ENCODE measurements at places on chromosomes 7 and 10.
A peak's percentile ranks its signal among the peaks of the same experiment; 100 is the strongest.

- DNase-seq = no peak
These were observed 28.0 kb downstream of the DNAJC1 start for GRCh38 chr10:21975378-21975990.

DNA sequence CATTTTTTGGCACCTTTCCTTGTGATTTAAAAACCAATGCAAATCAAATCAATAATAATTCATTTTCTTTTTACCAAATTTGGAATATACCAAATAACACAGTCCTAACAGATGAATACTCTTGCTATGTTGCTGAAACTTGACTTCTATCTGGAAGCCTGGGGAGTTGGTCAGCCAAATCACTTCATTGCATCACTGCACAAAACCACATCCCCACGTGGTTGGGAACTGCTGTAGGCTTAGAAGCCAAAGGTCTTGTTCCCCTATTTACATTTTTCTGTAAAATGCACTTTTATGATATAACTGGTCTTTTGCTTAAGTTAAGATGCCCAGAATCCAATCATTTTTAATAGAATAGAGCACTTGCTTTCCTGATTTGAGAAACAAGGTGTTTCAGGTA is 15.2 kb downstream of the GPR85 start:
- DNase-seq = no peak

- no peak for DNase-seq
These were observed 450.9 kb upstream of the CNTNAP2 start for GRCh38 chr7:145665499-145666258.

DNA sequence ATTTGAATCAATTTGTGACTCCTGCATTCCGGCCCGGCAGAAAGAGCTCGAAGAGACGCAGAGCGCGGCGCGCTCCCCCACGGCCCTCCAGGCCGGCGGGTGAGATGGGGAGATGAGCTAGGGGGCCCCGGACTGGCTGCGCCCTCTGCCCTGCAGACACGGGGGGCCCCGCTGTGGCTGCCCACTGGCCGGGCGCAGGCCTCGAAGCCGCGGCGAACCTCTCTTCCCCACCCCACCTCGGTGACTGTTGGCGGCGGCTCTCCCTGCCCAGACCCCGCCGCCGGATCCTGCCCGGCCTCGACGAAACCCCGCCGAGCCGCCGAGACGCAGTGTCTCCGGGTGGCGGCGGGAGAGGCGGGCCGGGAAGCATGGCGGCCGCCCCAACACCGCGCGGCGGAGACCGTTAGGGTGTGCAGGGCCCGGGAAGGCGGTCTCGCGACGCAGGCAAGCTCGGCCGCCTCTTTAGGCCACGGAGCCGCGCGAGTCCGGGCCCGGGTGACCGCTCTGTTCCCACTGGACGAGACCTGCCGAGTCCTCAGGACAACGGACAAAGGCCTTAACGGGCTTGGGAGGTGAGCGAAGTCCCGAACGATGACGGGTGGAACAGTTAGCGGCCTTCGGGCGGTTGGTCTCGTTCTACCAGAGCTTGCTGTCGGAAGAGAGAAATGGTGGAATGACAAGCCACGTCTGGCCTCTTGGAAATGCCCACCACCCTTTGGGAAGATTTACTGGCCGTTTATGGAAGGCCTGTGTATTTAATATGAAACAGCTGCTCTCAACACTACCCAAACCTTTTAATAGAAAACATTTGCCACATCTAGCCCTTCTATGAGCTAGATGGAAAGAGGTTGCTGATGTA is 24.3 kb downstream of the NUP42 start:
- no peak for DNase-seq

- DNase-seq = no peak
These were observed 100.2 kb downstream of the LRMDA start for GRCh38 chr10:75531571-75532031.

GRCh38 chr10:95423164-95424005 is 132.6 kb upstream of the PDLIM1 start:
- DNase-seq = no peak

DNA sequence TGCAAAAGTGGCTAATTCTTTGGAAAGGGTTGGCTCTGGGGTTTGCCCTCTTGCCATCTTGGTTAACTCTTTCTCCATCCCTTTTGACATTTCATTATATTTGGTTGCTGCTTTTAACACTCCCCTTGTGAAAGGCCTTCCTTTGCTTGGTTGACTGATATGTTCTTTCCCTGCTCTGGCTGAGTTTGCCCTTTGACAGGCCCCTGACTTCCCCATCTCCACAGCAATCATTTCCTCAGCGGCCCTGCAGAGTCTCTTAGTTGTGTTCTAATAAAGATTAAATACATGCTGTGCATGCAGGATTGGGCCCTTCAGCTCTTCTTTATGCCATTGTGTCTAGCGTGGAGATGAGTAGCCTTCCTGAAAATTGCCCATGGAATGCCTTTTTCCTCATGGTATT is 84.5 kb upstream of the CSTF2T start:
- no peak for DNase-seq

GRCh38 chr10:7942316-7942715 is 112.2 kb upstream of the GATA3 start:
- DNase-seq = no peak

DNA sequence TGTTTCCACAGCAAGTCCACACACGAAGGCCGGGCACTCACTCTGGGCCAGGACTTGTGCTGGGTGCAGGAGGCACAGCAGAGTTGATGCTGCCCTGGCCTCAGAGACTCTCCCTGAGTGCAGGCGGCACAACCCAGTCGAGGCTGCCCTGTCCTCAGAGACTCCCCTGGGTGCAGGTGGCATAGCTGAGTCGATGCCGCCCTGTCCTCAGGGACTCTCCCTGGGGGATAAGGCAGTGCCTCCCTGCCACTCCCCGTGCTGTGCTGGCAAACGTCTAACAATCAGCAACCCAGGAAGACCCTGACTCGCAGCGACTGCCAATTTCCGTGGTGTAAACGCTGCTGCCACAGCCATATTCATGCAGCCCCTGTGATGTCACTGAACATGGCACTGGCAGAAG is 93.1 kb downstream of the PDGFA start:
- no peak for DNase-seq

DNA sequence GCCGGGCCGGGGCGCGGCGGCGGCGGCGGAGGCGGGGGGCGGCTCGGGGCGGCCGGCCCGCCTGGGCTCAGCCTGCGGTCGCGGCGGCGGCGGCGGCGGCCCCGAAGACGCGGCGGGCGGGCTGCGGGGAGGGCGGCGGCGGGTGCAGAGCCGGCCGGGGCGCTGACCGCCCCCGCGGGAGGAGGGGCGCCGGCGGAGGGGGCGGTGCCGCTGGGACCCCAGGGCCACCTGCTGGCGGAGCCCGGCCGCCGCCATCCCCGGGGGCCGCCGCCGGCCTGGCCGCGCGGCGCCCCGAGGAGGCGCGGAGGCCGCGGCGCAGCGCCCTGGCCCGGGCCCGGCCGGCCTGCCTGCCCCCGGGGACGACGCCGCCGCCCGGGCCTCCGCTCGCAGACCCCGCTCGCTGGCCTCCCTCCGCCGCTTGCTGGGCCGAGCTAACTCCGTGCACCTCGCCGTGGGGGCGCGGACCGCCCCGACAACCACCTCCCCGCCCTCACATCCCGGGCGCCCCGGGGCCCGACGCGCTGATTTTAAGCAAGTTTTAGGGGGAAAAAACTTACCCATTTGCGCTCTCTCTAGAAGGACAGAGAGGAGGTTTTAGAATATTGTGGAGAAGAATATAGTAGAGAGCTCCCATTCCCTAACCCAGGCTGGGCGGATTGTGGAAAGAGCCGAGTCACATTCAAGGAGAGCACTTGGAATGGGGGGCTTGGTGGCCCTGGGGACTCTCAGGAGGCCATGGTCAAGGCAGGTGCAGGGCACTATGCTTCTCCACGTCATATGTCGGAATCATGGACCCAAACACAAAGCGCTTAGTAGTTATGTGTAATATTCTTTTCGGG is at the start of gene BEND7:
TSS of gene BEND7 (minus strand) at position 140 of the 839 bp plus-strand sequence. CDS start 481 bp downstream, outside the sequence.
- DNase-seq = no peak

DNA sequence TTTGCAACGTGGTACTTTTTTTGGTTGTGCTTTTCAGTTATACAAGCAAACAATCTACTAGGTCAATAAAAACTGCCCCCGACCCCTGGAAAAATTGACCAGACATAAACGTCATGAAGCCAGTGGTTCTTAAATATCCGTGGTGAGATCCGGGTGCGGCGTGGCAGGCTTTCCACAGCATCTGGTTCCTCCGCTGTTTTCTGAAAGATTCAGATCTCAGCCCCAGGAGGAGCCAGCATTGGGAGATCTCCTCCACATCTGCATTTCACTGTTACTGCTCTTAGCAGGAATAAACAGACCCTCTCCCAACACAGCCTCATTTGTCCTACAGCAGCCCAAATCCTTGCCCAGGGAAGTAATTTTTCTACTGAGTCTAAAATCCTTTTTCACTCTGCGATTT is 664.3 kb upstream of the FOXK1 start:
- no peak for DNase-seq

DNA sequence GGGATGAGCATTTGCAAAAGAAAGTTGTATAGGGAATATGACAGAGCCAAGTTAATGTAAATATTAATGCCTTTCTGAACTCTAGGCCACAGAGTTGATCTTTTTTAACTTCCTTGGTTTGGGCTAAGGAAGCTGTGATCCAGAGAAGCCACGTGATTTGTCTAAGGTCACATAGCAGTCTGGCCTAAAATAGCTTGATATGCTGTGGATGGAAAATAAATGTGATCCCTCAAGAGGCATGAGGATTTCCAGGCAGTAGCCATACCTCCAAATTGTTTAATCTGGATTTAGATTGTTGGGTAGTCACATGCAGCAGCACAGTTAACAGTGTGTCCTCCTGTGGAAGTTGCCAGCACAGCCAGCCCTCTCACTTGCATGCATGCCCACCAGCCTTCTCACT is 165.7 kb upstream of the LANCL2 start:
- no peak for DNase-seq

- DNase-seq = no peak
These were observed 17.5 kb downstream of the PRF1 start for GRCh38 chr10:70584909-70585544.

DNA sequence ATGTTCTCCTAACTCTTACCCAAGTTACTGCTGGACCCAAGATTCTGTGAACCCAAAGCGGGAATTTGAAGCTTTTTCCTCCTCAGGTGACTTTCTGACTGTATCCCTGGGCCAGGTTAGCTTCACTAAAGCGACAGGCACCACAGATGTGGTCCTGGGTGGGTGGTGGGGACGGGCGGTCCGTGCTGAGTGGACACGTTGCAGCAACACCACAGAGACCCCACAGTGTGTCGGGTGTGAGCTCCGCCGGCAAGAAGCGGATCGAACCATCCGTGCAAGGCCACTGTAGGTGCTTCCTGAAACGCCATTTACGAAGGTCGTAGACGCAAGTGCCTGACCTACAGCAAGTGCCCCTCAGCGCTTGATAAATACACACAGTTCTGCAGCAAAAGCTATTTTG is 325.9 kb downstream of the ADARB2 start:
- DNase-seq = no peak

GRCh38 chr10:4498711-4499251 is 327.2 kb upstream of the AKR1E2 start:
- peak; percentile 86 for DNase-seq

DNA sequence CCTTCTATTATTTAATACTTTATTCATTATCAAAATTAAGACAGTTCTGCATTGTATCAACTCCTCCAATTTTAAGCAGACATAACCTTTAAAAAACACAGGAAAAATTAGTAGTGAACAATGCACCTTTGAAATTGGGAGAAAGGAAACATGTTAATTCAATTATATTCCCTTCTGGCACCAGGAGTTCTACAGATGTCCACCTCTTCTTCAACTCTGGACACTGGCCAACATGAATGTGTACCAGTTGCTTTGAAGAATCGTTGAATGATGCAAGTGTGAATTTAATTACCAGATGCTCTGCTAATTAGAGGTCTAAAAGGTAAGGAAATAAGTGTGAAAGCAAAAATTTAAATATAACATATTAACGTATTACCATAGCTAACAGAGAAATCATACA is 206.7 kb upstream of the IGFBP3 start:
- DNase-seq = no peak

DNA sequence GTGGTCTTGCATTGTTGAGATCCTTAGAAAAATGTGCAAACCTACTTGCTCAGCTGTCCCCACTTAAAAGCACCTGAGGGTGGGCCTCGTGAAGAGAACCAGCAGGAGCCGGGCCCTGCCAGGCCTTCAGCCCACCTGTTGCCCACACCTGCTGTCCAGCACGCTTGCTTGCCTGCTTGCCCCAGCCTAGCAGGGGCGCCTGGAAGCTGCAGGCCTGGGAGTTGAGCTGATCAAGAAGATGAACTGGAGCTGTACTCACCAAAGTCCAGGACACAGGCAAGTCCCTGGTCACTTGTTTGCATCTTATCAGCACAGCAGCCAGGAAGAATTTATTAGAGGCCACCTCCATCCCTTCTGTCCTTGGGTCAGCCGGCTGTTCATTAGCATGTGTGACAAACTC is 23.2 kb downstream of the CYP26A1 start:
- DNase-seq = no peak

DNA sequence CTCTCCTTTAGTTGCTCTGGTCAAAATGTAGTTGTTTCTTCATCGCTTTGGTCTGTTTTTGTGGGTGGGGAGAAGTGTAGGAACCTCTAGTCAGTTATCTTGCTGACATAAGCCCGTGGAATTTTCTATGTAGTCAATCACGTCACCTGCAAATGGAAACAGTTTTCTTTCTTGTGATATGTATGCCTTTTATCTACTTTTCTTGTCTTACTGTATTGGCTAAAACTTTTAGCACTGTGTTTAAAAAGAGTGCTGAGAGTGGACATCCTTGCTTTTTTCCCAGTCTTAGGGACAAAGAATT is 42.3 kb downstream of the AKR1E2 start:
- no peak for DNase-seq

GRCh38 chr7:121479466-121479865 is 83.4 kb upstream of the FAM3C start:
- DNase-seq = peak; percentile 4

- no peak for DNase-seq
These were observed 1.4 kb downstream of the RHEB start for GRCh38 chr7:151518105-151518946.

DNA sequence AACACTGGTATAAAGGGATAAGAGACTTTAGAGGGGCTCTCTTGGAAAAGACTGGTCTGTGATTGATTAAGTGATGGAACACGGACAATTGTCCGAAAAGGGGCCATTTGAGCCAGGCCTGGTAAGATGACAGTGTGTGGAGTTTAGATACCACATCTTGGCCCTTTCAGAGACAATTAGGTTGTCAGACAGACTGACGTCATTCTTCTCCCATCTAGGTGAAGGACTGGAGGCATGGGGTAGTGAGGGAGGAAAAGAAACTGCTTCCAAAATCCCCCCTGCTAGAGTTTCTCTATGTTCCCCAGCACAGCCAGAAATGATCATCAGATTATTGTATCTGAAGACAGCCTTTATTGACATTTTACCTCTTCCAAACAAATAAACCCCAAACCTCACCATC is 84.8 kb upstream of the MYO3A start:
- no peak for DNase-seq

- no peak for DNase-seq
These were observed 51.2 kb upstream of the INHBA start for GRCh38 chr7:41754046-41754445.

- DNase-seq = no peak
These were observed 5.6 kb upstream of the CNPY1 start for GRCh38 chr7:155551785-155552611.

GRCh38 chr10:42477170-42477569 is 161.2 kb downstream of the ZNF33B start:
- DNase-seq = no peak

GRCh38 chr7:78487464-78487863 is 688.9 kb downstream of the PHTF2 start:
- no peak for DNase-seq

- DNase-seq = no peak
These were observed 43.3 kb downstream of the POLR1F start for GRCh38 chr7:19665399-19666008.

GRCh38 chr10:97820096-97820704 is 29.4 kb upstream of the GOLGA7B start:
- no peak for DNase-seq

GRCh38 chr10:120308589-120308988 is 148.4 kb upstream of the PLPP4 start:
- no peak for DNase-seq

Data from AG09309 (cell line).